ENCODE measurements at places on chromosomes 4 and X. TPM values are rescaled to one million over a fixed set of nuclear protein-coding genes. Genes with fewer than 3 reads are reported as not detected.

Gene CXCL1
- not detected for total RNA-seq

Gene FAM114A1
- total RNA-seq, result 9.2 TPM

Gene ASB12
- total RNA-seq, result not detected

Gene GYPB
- not detected for total RNA-seq

Gene PDCL2
- not detected for total RNA-seq

Gene EDA
- total RNA-seq, result 1.6 TPM

Gene MTCP1
- 6.5 TPM for total RNA-seq

Gene PASD1
- not detected for total RNA-seq

Gene ZNF827
- 2.1 TPM for total RNA-seq

Gene TBC1D9
- 9.4 TPM for total RNA-seq

Gene HTN3
- not detected for total RNA-seq

Measured in G401 (cell line).